ENCODE measurements at places on chromosomes 5 and 9.

DNA sequence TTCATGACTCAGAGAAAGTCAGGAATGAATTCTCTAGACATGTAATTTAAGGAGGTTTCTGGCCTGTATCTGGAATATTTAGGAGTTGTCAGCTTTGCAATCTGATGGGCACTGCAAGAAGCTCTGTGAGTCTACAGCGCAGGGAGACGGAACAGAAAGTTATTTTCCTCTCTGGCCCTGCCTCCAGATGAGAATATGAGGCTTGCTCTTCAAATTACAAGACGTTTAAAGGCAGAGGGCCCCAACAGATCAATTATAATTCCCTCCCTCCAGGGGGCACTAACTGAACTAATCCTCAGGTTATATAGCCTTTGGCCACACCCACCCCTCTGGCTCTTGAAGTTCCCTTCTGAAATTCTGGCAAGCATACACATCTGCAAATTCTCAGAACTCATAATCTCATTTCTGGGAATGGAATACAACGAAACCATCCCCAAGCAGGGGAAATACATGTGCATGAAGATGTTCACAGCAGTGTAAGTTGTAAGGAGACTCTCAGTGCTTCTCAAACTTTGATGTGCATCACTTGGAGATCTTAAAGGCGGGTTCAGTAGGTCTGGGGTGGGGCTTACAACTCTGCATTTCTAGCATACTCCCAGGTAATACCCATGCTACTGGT, 307.6 kb downstream of the CWC27 start:
- DNase-seq = no peak

DNA sequence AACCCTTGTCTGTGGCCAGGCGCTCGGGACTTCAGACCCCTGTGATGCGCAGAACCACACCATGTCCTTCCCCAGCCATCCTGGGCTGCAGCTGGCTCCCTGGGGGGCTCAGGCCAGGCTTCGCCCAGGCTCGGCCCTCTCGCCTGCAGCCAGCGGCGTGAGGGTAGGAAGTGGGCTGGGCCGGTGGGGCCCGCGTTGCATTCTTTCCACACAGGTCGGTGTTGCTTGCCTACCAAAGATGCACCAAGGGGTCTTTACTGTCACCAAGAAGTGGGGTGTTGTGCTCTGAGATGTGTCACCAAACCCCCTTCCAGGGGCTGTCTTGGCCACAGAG, 48.3 kb upstream of the RNF130 start:
- DNase-seq = no peak

- DNase-seq = no peak
Measured at GRCh38 chr5:16580382-16580781, 36.4 kb downstream of the RETREG1 start.

GRCh38 chr5:61731946-61732314, 399.9 kb downstream of the ZSWIM6 start:
- DNase-seq = no peak

GRCh38 chr9:130308081-130308571, 42.6 kb downstream of the HMCN2 start:
- DNase-seq = no peak

DNA sequence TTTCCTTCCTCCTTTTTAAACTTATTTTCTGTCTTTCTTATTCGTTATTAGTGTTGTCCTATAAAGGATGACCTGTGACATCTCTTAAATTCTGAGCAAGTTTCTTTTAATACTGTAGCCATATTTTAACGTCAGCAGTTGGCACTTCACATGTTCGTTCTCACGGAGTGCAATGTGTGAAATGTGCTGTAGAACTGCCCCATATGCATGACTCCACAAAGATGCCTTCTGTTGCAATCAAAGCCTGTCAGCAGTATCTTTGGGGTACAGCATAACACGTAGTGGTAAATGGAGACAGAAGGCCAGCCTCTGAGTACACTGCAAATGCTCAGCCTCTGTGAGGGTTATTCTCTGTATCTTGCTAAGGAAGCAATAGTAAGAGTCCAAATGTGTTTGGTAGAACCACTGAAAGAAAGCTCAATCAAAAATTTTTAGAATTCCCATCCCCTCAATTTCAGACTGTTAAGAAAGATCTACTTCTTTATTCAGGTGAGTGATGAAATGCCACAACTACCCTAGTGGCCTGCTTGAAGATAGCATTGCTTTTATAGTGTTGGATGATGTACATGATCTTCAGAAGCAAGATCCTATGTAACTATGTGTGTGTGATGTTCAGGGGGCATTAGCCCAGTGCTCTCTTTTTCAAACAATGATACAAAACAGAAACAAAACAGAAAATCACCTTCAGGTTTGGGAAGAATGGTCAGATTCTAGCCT, 277.7 kb downstream of the TMEM167A start:
- no peak for DNase-seq

DNA sequence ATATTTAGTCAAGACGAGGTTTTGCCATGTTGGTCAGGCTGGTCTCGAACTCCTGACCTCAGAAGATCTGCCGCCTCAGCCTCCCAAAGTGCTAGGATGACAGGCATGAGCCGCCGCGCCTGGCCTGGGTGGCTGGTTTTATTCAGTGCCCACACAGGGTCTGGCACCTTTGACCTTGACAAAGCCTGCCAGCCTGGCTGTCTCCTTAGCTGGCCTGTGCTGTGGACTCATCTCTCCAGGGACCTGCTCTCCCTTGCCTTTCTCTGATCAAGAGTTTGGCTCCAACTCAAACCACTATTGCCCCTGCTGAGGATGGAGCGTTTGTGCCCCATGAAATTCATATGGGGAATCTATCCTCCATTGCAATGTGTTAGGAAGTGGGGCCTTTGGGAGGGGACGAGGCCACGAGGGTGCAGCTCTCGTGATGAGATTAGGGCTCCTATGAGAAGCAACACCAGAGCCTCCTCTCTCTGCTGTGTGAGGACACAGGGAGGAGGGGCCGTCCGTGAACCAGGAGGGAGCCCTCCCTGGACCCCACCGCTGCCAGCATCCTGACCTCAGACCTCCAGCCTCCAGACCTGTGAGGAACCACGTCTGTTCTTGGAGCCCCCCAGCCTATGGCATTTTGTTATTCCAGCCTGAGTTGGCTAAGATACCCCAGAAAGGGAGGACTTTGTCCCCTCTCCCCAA, 45.0 kb downstream of the MRPL36 start:
- DNase-seq = no peak

DNA sequence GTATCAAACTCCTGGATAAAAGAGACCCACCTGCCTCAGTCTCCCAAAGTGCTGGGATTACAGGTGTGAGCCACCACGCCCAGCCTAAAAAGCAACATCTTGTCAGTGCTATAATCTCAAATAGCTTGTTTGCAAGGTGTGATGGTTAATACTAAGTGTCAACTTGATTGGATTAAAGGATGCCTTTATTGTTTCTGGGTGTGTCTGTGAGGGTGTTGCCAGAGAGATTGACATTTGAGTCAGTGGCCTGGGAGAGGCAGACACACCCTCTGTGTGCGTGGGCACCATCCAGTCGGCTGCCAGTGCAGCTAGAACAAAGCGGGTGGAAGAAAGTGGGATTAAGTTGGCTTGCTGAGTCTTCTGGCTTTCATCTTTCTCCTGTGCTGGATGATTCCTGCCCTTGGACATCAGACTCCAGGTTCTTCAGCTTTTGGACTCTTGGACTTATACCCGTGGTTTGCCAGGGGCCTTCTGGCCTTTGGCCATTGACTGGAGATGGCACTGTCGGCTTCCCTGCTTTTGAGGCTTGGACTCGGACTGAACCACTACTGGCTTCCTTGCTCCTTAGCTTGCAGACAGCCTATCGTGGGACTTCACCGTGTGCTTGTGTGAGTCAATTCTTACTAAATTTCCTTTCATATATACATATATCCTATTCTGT, 28.1 kb downstream of the TARS1 start:
- no peak for DNase-seq

- DNase-seq = no peak
Measured at GRCh38 chr5:59464969-59465368, 428.6 kb downstream of the PDE4D start.

DNA sequence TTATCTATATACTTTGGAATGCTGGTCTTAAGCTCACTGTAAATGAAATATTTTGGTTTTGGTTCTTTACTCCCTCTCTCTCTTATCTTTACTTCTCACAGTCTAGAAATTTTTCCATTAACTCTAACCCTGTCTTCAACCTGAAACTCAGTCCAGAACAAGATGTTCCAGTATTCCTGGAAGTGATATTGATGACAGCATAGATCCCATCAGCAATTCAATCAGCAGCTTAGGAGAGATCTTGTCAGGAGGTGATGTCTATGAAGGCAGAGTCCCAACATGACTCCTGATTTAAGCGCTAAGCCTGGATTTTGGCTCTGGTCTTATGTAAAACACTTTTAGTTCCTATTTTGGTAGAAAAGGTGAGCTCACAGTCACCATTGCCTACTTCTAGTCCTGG, 52.6 kb downstream of the RFK start:
- DNase-seq = no peak

GRCh38 chr5:151233616-151234085, 9.8 kb upstream of the CCDC69 start:
- no peak for DNase-seq

DNA sequence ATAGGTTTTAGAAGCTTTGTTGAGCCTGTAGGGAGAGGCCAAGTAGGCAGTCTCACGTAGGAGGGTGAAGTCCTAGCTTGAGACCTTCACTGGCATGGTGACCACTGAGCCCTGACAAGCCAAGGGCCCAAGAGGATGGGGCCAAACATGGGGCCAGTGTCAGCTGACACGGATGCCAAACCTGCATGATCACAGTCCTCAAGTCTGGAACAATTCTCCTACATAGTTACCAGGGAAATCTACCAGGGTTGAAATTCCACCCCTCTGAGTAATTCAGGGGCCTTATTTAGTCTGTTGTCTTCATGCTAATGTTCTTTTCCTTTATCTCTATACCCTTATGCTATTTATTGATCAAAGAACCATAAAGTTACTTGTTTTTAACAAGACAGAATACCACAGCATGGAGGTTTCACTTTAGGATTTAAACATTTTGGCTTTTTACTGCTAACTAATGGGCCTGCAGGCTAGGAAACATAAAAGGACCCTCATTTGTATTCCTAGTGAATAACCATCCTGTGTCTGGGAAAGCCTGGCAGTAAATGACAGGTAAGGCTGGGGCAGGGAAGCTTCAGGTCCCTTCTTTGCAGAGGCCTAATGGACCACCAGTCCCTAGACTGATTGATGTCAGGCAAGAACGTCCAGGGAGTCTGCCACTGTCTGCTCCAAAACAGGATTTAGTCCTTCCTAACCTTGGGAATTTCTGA, 140.8 kb downstream of the FGF1 start:
- DNase-seq = no peak

DNA sequence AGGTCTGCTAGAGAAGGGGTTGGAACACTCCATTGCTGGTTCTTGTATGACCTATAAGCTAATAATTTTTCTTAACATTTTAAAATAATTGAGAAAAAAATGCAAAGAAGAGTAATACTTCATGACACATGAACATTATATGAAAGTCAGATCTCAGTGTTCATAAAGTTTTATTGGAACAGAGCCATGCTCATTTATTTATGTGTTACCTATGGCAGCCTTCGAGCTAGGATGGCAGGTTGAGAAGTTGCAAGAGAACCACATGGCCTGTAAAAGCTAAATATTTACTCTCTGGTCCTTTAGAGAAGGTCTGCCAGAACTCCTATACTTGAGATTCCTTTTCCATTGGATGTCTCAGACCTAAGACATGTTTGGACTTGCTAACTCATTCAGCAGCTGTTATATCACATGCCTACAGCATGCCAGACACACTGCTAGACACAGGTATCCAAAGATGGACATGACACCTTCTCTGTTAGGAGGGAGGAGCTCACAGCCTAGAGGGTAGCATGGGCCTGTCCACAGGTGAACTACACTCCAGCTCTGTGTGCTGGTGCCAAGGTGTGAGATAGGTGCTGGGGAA, 304.3 kb downstream of the ARHGAP26 start:
- no peak for DNase-seq

DNA sequence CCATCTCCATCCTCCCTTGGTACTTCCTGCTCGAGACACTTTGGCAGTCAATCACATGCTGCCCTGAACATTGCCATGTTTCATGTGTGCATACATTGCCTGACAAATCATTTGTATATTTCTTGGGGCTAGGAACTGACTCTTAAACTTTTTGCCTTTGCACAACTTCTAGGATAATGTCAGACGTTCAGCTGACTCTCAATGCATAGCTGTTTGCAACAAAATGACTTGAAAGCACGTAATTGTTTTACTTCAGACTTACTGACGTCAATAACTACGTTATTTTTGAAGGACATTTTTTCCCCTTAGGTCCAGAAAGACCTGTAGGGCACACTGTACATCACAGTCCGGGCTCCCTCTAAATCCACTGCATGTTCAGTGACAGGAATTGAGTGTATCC, 37.4 kb upstream of the DAB2 start:
- DNase-seq = no peak

DNA sequence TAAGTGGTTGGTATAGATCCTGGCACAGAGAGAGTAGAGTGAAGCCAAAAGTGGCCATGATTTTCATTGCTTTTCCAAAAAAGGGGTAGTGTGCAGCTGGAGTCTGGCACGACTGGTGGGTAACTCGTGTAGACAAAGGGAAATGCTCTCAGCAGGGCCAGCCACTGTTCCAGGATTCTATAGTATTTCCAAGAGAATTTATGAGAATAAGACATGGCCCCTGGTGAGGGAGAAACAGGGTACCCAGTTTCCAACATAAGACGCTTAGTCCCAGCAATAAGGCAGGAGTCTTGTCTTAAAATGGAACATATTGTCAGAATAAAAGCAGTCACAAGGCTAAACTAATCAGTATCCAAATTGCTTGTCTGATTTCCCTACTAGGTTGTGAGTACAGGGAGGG, 52.1 kb downstream of the NMUR2 start:
- no peak for DNase-seq

- peak; percentile 16 for DNase-seq
Measured at GRCh38 chr9:114988962-114989599, 58.7 kb upstream of the TNFSF8 start.

GRCh38 chr5:106092455-106092854, 1578.3 kb downstream of the EFNA5 start:
- DNase-seq = no peak

GRCh38 chr9:89815061-89815902, 210.5 kb downstream of the GADD45G start:
- DNase-seq = no peak

GRCh38 chr5:100860407-100860806, 42.7 kb downstream of the ST8SIA4 start:
- no peak for DNase-seq

DNA sequence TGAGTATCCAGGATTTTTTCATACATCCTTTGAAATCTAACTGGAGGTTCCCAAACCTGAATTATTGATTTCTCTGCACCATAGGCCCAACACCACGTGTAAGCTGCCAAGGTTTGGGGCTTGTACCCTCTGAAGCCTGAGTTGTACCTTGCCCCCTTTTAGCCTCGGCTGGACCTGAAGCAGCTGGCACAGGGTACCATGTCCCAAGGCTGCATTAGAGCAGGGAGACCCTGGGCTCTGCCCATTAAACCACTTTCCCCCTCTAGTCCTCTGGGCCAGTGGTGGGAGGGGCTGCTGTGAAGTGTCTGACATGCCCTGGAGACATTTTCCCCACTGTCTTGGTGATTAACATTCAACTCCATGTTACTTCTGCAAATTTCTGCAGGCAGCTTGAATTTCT, 532.9 kb upstream of the NUDT12 start:
- no peak for DNase-seq

Measured in activated CD8-positive, alpha-beta memory T cell treated with anti-CD3 and anti-CD28 coated beads for 48 hours (primary cell).